ENCODE measurements at places on chromosomes 6 and 20.
A peak's percentile ranks its signal among the peaks of the same experiment; 100 is the strongest.

GRCh38 chr6:3911614-3912336 lies 62.6 kb downstream of the FAM50B start:
- DNase-seq = no peak
- H3K4me1 ChIP-seq = peaks cover 26% of the 10 kb centered on the region
- peaks cover 24% of the 10 kb centered on the region for H3K27me3 ChIP-seq
- no peaks in the 10 kb centered on the region for H3K36me3 ChIP-seq
- H3K27ac ChIP-seq = no peak overlapping the region
- H3K4me3 ChIP-seq = no peak overlapping the region

- H3K27ac ChIP-seq = peak overlapping the region; percentile 74
- peak overlapping the region; percentile 49 for H3K4me3 ChIP-seq
- no peak for DNase-seq
- peaks cover 46% of the 10 kb centered on the region for H3K4me1 ChIP-seq
- H3K27me3 ChIP-seq = no peaks in the 10 kb centered on the region
Measured at GRCh38 chr6:151379933-151380847, 11.2 kb downstream of the ZBTB2 start.

DNA sequence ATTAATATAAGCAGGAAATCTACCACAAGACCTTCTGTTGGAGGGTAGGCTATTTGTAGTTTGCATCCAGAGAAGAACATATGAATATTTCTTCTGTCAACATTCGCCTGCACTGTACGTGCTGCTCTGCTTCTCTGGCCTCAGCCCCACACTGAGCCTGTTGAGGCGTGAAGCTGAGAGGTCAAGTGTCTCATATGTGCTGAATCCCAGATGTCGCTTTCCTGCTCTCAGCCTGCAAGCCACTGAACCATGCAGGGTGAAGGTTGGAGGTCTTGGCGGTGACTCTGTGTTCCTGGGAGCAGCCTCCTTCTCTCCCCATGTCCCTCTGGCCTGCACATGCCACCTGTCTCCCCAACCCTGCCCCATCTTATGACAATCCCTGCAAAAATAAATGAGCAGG lies 83.6 kb downstream of the TMEM170B start:
- no peaks in the 10 kb centered on the region for H3K36me3 ChIP-seq
- no peak overlapping the region for H3K4me3 ChIP-seq
- H3K27me3 ChIP-seq = no peaks in the 10 kb centered on the region

DNA sequence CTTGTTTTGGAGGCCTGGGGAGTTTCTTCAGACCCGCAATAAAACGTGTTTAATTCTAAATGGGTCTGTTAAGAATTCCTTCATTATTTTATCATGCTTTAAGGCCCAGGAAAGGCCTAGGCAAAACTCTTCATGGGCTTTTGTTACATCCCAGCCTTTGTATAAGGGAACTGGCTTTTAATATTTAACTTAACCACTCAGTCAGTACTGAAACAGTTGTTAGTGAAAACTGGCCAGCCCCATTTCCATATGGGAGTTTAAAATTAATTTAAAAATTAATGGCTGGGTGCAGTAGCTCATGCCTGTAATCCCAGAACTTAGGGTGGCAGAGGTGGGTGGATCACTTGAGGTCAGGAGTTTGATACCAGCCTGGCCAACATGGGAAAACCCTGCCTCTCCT lies 213.2 kb upstream of the FKBP1C start:
- no peak for DNase-seq
- H3K27me3 ChIP-seq = no peaks in the 10 kb centered on the region
- H3K4me1 ChIP-seq = no peaks in the 10 kb centered on the region
- no peaks in the 10 kb centered on the region for H3K36me3 ChIP-seq

DNA sequence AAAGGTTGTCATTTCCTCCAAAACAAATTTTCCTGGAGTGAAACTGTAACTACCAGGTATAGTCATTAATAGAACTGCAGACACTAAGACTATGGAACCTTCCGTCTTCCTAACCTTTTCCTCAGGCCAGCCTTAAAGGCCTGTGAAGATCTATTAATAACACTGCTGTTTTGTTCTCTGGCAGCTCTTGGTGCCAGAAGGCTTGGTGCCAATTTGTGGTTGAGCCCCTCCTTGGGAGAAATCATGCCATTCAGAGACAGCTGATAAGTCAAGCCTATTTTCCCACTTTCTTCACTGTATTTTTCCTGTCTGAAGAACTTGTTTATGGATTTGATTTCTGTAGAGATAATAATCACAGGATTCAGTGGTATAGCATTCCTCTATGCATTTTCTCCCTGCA lies 64.8 kb downstream of the HCRTR2 start:
- no peak overlapping the region for H3K27ac ChIP-seq
- H3K36me3 ChIP-seq = no peaks in the 10 kb centered on the region
- no peaks in the 10 kb centered on the region for H3K27me3 ChIP-seq
- H3K4me1 ChIP-seq = no peaks in the 10 kb centered on the region
- DNase-seq = no peak

DNA sequence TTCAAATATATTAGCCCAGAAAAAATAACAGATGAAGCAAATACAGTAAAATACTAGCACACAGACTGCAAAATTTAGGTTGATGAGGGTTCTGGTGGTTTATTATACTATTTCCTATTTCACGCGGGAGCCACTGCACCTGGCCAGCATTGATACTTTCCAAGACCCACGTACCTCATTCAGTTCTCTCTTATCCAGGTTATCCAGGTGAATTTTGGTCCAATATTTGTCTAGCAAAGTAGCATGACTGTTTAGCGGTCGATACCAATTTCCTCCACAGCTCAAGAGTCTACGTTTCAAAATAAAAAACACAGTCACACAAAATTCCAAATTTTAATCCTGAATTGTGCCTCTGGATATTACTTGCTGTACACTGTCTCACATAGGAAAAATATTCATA lies 34.8 kb downstream of the MDN1 start:
- no peaks in the 10 kb centered on the region for H3K4me1 ChIP-seq
- H3K27ac ChIP-seq = no peak overlapping the region
- DNase-seq = no peak
- no peak overlapping the region for H3K4me3 ChIP-seq

GRCh38 chr6:56938649-56939191 lies 16.2 kb upstream of the BEND6 start:
- no peaks in the 10 kb centered on the region for H3K4me1 ChIP-seq
- H3K4me3 ChIP-seq = no peak overlapping the region
- H3K36me3 ChIP-seq = no peaks in the 10 kb centered on the region
- H3K27ac ChIP-seq = no peak overlapping the region
- H3K27me3 ChIP-seq = peaks cover 2% of the 10 kb centered on the region

- no peaks in the 10 kb centered on the region for H3K27me3 ChIP-seq
- H3K27ac ChIP-seq = no peak overlapping the region
- no peak overlapping the region for H3K4me3 ChIP-seq
- no peak for DNase-seq
Measured at GRCh38 chr6:170028629-170029345, 262.1 kb downstream of the DLL1 start.

DNA sequence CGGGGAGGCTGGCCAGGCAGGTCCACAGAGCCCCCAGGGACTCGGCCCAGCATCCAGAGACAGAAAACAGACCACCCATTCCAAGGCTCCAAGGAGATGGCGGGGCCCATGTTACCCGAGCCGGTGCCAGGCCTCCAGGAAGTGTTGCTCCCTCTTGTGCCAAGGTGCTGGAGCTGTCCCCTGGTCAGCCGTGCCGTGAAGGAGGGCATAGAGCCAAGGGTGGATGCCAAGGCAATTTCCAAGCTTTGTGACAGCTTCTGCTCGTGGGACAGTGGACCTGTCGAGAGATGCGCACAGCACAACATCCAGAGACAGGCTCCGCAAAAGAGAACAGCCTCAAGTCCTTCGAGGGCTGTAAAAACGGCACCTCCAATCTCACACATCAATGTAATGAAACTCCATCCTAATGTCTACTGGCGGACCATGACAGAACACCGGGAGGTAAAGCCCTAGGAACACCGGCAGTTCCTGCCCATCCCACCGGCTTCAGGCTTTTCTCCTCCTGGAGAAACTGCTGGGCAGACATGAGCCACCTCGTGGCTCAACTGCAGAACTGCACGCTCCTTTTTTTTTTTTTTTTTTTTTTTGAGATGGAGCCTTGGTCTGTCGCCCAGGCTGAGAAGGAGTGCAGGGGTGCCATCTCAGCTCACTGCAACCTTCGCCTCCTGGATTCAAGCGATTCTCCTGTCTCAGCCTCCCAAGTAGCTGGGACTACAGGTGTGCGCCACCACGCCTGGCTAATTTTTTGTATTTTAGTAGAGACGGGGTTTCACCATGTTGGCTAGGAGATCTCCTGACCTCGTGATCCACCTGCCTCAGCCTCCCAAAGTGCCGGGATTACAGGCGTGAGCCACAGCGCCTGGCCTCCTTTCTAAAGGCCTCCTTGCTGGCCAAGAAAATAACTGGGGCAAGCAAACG lies 30.9 kb upstream of the AVP start:
- no peaks in the 10 kb centered on the region for H3K27me3 ChIP-seq
- H3K36me3 ChIP-seq = peaks cover 21% of the 10 kb centered on the region
- DNase-seq = peak; percentile 44
- H3K4me3 ChIP-seq = no peak overlapping the region
- H3K4me1 ChIP-seq = peaks cover 23% of the 10 kb centered on the region

DNA sequence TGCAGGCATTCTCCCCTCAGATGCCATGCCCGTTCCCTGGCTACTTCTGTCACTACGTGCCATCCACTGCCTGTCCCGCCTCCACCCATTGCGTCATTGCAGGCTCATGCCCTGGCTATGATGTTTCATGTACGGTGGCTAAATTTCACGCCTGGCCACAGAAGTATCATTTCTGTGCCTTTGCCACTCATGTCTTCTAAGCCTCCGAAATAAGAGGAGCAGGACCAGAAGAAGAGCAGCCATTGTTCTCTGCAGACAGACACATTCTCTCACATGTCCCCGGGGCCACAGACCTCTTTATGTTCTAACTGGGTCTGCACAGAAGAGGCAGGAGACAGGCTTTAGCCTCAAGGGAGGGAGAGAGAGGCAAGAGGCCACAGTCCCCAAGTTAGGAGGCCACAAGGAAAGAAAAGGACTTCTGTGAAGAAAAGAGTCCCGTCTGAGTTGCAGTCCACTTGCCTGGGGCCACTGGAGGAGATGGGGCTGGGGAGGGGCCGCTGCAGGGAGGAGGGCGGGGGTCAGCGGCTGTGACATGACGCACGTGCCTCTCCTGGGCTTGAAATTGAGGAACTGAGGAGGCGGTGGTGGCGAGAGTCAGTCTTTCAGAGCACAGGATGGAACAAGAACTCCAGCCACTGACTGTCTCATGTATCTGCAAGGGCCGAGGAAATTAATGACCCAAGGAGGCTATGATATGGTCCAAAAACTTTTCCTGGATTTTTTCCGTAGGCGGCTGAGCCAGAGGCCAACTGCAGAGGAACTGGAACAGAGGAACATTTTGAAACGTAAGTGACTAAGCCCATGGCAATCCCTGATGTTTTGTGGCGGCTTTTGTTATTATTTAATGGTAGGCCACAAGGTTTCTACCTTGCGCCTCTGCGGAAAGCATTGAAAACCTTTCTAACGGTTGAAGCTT lies 55.9 kb downstream of the TBC1D7 start:
- no peak overlapping the region for H3K4me3 ChIP-seq
- peaks cover 16% of the 10 kb centered on the region for H3K4me1 ChIP-seq

GRCh38 chr20:6495907-6496306 lies 271.6 kb upstream of the BMP2 start:
- H3K27ac ChIP-seq = no peak overlapping the region
- no peaks in the 10 kb centered on the region for H3K27me3 ChIP-seq
- H3K4me3 ChIP-seq = no peak overlapping the region
- H3K36me3 ChIP-seq = no peaks in the 10 kb centered on the region
- DNase-seq = no peak

- H3K4me3 ChIP-seq = no peak overlapping the region
- DNase-seq = no peak
- H3K27ac ChIP-seq = no peak overlapping the region
- H3K36me3 ChIP-seq = no peaks in the 10 kb centered on the region
- no peaks in the 10 kb centered on the region for H3K4me1 ChIP-seq
Measured at GRCh38 chr6:124694139-124694705, 268.0 kb upstream of the RNF217 start.

DNA sequence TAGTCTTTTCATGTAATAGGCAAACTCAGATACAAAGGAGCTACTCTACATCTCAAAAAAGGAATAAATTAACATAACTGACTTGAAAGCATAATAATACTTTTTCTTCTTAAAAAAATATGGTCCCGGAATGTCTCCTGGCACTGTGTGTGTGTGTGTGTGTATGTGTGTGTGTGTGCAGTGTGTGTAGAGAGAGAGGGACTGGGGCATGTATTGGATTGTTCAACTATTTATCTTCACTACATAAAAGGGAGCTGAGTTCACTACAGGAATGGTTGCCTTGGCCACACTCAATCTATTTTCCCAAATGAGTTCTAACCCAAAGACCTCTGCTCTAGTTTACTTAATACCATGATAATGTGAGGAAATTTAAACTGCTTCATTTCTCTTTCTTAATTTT lies 51.1 kb downstream of the B3GAT2 start:
- H3K27ac ChIP-seq = no peak overlapping the region
- DNase-seq = no peak
- H3K4me1 ChIP-seq = no peaks in the 10 kb centered on the region
- H3K36me3 ChIP-seq = no peaks in the 10 kb centered on the region

GRCh38 chr6:147569788-147570187 lies 61.3 kb downstream of the SAMD5 start:
- DNase-seq = no peak
- H3K4me1 ChIP-seq = no peaks in the 10 kb centered on the region
- H3K4me3 ChIP-seq = no peak overlapping the region
- H3K27me3 ChIP-seq = no peaks in the 10 kb centered on the region
- H3K27ac ChIP-seq = no peak overlapping the region

GRCh38 chr6:14763616-14764015 lies 482.3 kb upstream of the JARID2 start:
- no peak for DNase-seq
- no peaks in the 10 kb centered on the region for H3K36me3 ChIP-seq
- H3K27me3 ChIP-seq = no peaks in the 10 kb centered on the region
- H3K4me3 ChIP-seq = no peak overlapping the region

DNA sequence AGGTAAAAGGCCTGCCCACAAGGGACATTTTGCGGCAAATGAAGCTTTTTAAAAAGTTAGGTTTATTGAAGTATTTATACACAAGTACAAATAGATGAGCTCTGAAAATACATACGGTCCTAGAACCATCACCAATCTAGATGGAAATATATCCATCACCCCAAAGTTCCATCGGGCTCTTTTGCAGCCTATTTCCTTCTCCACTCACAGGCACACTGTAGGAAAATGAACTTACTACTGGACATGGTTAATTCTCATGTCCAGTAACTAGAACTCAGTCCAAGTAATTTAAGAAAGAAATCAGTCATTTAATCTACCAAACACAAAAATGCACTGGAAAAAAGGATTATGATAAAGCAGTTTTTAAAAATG lies 6.2 kb downstream of the PCNA start:
- H3K36me3 ChIP-seq = peaks cover 57% of the 10 kb centered on the region
- peaks cover 18% of the 10 kb centered on the region for H3K4me1 ChIP-seq
- no peak for DNase-seq
- H3K27me3 ChIP-seq = no peaks in the 10 kb centered on the region

- DNase-seq = no peak
- H3K27me3 ChIP-seq = no peaks in the 10 kb centered on the region
- peaks cover 24% of the 10 kb centered on the region for H3K4me1 ChIP-seq
- no peak overlapping the region for H3K4me3 ChIP-seq
- no peaks in the 10 kb centered on the region for H3K36me3 ChIP-seq
- no peak overlapping the region for H3K27ac ChIP-seq
Measured at GRCh38 chr6:149334682-149335160, 17.2 kb downstream of the TAB2 start.
